ENCODE measurements at places on chromosomes 5 and 9. TPM values are rescaled to one million over a fixed set of nuclear protein-coding genes. Genes with fewer than 3 reads are reported as not detected.

DNA sequence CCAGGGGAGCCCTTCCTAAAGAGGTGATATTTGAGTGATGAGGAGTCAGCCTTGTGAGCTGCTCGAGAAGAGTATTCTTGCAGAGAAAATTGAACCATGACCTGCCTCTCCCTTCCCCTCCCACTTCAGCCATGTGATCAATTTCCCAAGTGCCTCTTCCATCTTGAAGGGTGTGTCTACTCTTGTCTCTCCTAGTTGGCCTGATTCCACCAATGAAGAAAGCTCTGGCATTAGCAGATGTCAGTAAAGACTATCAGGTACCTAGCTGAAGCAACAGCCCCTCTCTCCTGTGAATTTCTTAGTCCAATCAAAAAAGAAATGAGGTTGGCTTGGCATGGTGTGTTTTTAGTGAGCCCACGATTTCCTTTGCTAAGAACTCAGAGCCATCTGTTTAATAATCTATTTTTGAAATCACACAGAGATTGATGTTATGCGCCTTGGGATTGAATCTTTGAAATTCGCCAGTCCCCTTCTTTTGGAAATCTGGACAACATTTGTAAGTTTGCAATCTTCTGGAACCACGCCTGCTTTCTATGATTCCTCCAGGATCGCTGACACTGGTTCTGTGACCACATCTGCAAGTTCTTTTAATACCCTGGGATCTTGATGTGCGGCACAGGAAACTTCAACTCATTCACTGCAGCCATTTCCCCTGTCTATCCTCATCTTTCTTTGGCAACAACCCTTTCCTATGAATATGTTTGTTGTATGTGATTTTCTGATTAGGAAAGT is 404.6 kb downstream of the DMRT2 start:
- no peak for DNase-seq

- DNase-seq, result peak; percentile 27
Measured at GRCh38 chr5:135008981-135009735, 24.9 kb downstream of the PITX1 start.

DNA sequence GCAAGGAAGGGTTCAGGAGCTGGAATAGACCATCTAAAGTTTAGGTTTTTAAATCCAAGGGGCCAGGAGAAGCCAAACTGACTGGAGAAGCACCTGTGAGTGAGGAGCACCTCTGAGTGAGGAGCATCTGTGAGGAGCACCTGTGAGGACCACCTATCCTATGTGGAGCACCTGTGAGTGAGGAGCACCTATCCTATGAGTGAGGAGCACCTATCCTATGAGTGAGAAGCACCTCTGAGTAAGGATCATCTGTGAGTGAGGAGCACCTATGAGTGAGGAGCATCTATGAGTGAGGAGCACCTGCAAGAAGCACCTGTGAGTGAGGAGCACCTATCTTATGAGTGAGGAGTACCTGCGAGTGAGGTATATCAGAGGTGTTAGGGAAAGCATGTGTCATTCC is 8.0 kb upstream of the OR1Q1 start:
- DNase-seq, result no peak

DNA sequence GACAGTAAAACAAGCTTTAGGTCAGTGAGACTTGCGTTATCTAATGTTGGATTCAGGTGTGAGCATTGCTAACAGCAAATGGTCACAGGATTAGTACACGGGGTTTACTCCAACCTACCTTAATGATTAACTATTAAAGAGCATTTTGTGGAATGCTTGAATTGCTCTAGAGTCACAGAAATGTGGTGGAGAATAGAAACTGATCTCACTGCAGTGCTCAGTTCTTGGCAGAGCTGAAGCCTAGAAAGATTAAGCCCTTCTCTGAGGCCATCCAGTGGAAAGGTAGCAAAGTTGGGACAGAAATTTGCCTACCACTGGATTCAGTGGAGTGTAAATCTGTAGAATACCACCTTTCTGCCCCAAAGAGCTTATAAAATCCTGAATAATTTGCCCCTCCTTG is 60.9 kb downstream of the ICE1 start:
- no peak for DNase-seq

DNA sequence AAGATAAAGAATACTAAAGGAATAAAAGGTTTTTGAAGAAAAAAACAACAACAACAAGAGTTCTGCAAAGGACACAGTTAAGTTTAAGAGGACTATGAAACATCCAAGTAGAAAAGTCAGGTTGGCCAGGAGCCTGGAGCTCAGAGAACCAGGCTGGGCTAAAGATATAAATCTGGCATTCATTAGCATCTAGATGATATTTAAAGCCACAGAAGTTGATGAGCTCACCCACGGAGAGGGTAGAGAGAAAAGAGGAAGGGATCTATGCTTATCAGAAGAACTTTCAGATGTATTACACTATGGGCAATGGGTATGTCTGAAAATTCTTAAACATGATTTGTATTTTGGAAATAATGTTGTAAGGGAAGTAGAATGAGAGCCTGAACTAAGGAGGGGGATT is 9.9 kb downstream of the MIER3 start:
- no peak for DNase-seq

DNA sequence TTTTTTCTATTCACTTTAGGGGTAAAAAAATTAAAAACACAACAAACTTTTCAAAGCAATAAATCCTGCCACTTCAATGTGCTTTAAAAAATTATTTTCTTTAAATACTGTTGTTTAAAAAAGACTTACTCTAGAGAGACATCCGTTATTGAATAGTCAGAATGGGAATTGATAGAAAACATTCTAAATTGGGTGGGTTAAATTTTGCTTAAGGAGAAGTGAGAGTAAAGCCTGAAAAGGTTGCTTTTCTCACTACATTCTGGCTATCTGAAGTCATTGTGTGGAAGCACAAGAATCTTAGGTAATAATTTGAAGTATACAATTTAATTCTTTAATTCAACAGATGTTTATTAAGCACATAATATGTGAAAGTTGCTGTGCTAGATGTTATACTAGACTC is 509.3 kb downstream of the NR2F1-AS1 start:
- DNase-seq, result no peak

DNA sequence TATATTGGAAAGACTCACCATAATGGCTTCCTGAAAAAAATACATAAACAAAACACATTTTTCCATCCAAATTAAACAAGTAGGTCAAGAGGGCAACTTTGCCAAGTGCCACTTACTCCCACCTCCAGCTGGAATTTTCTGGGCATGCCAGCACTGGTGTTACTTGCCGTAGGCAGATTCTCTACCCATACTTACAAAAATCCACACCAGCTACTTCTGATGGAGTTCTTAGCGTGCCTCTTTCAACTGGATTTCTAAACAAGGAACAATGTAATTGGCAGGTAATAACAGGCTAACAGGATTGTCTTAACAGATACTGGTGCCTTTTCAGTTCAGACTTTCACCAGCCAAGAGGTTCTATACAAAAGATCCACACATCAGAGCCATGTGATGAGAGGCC is 301.4 kb downstream of the MLLT3 start:
- no peak for DNase-seq

Gene SHOC1
- total RNA-seq, result not detected

Gene ACO1
- total RNA-seq, result 45.0 TPM

Gene EPB41L4A
- total RNA-seq, result 4.8 TPM

Gene PCDHGA2
- 1.1 TPM for total RNA-seq

Gene LCN1
- total RNA-seq, result not detected
